Activated naive CD4-positive, alpha-beta T cell treated with anti-CD3 and anti-CD28 coated beads, Interleukin-2, amount 10 ng/mL, durations not matched to agents 7 days and 5 days (primary cell): ENCODE measurements at places on chromosomes 7 and 10.

- peak; percentile 60 for DNase-seq
These were observed 147.6 kb downstream of the GPR85 start for GRCh38 chr7:112938863-112939573.

GRCh38 chr10:116670706-116671105, 50.0 kb downstream of the PNLIPRP2 start:
- DNase-seq = no peak

DNA sequence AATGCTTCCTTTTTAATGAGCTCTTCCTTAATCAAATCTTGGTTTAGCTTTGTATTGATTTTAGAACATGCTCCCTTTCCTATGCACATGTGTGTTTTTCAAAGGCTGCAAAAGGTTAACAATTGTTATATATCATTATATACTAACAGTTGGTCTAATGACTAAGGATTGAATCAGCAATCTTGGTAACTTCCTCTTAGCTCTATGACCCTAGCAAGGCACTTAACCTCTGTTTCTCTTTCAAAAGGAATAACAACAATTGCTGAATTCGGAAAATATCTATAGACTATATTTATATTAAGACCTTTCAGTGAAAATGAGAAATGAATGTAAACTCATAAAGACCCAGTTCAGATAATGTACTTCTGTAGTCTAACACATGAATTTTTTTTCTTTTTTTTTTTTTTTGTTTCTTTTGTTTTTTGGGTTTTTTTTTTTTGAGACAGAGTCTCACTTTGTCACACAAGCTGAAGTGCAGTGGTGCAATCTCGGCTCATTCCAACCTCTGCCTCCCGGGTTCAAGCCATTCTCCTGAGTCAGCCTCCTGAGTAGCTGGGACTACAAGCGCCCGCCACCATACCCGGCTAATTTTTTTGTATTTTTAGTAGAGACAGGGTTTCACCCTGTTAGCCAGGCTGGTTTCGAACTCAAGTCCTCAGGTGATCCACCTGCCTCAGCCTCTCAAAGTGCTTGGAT, 48.8 kb downstream of the HOXA1 start:
- DNase-seq = no peak

DNA sequence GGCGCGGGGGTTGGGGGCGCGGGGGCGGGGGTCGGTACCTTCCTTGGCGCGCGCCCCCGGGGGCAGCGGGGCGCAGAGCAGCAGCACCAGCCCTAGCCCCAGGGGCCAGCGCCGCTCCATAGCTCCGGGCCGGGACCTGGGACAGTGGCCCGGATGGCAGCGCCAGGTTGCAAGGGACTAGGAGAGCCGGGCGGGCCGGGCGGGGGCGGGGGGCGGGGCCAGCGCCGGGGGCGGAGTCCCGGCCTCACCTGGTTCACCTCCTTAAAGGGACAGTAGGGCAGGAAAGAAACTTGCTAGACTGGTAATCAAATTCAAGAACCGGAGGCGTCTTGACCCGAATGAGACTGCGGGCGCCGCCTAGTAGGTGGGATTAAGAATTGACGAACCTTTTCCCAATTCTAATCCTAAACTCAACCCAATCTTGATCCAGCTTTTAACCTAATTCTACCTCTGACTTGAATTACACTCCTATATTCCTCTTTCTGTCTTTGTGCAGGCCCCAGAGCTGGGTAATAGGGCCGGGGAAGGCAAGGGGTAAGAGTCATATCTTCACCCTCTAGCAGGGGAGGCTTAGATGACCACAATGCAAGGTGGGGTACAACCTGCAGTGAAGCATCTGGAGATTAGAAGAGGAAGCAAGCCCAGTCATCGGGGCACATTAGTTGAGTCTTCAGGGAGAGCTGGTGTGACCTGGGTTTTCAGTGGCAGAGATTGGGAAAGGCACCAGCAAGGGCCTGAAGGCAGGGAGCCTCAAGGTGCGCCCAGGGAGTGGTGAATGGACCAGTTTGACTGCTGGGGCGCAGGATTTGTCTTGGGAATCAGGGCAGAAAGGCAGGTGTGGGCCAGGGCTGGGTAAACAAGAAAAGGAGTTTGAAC, at the start of gene EPHA1:
EPHA1 (minus strand) TSS at position 171 of the 876 bp plus-strand sequence; CDS start at position 120, 51 bp downstream.
- DNase-seq = peak; percentile 65

GRCh38 chr7:103551016-103551415, 105.0 kb upstream of the SLC26A5 start:
- no peak for DNase-seq

DNA sequence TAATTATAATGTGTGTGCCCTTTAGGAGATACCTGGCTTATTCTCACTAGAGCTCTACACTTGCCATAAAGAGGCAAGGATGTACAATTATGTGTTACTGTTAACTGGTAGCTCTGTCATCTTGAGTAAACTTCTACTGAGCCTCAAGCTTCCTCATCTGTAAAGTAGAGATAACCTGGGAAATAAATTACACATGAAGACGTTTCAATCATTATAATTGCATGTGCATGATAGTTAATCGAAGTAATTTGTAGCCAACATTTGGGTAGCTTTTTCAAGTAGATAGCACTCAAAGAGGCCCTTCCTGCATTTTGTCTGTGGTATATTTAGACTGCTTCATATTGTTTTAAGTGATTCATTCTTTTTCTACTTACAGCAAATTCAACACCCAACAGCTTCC, 2.4 kb downstream of the CCT6A start:
- no peak for DNase-seq

DNA sequence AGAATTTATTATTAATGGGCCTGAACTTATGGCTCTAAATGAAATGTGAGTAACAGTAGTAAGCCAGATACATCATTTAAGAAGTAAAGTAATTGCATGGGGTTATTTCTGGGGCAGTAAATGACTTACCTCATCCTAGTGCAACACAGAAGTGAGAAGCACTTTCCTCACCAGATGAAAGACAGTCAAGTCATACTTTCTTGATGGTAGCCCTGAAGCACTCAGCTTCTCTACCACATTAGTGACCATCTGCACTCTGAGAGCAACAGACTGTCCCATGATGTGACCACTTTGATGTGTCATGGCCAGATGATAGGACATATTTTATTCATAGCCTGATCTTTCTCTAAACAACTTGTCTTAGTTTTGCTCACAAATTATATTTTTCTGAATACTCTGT, 369.5 kb upstream of the PHF14 start:
- no peak for DNase-seq

GRCh38 chr7:101162551-101163278, 2.7 kb downstream of the VGF start:
- DNase-seq = peak; percentile 49

- DNase-seq = no peak
These were observed 499.1 kb upstream of the PODXL start for GRCh38 chr7:132055336-132056120.

GRCh38 chr7:10720042-10720441, 253.6 kb upstream of the PHF14 start:
- DNase-seq = no peak

DNA sequence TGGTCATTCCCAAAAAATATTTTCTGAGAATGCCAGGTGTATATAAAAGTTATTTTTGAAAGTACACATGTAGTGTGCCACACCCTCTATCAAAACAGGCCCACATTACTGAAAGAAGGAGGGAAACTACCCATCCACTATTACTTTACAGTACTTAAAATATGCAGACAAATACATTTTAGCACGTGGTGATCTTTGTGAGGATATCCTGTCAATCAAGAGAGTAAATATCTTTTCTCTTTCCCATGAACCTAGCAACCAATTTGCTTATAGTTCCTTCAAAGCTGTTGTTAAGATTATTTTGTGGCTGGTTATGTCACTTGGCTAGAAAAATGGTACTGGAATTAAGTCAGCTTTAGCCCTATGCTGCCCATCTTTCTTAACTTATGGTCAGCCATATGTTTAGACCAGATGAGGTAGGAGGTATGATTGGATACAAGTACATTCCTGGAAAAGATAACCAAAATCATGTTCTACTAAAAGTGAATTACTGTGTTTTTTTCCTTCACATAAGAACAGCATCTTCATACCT, 70.1 kb downstream of the AUTS2 start:
- no peak for DNase-seq

DNA sequence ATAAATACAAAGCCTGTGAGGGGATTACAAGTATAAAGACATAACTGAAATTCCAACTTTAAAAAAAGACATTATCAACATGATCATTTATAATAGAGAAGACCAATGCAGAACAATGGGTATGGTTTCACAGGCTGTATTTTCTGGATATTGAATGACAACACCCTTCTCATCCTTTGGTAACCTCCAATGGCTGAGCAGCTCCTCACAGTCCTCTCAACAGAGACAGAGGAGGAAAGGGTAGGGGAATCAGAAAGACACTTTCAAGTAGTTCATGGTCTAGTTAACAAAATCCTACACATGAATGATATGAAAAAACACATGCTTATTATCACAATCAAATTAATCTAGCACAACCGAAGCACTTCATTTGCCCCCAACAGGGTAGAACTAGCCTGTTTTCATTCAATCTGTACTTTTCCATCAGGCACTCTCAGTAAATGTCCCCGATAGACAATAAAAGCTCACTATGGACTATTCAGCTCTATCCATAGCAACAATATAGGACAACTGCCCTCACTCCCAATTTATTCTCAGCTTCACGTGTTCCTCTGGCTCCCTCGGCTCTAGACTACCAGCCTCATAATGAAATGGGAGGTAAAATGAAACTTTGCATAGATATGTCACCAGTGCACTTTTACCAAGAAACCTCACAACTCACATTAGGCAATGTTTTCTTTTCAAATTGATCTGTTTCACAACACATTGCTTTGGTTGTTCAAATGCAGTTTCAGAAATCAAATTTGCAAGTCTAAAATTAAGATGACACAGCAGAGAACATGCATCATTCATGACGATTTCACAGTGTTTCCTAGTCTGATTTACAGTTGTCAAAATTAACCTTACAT, 211.4 kb downstream of the THSD7A start:
- DNase-seq = no peak

- DNase-seq = no peak
These were observed 227.8 kb upstream of the LRRTM3 start for GRCh38 chr10:66698069-66698468.

DNA sequence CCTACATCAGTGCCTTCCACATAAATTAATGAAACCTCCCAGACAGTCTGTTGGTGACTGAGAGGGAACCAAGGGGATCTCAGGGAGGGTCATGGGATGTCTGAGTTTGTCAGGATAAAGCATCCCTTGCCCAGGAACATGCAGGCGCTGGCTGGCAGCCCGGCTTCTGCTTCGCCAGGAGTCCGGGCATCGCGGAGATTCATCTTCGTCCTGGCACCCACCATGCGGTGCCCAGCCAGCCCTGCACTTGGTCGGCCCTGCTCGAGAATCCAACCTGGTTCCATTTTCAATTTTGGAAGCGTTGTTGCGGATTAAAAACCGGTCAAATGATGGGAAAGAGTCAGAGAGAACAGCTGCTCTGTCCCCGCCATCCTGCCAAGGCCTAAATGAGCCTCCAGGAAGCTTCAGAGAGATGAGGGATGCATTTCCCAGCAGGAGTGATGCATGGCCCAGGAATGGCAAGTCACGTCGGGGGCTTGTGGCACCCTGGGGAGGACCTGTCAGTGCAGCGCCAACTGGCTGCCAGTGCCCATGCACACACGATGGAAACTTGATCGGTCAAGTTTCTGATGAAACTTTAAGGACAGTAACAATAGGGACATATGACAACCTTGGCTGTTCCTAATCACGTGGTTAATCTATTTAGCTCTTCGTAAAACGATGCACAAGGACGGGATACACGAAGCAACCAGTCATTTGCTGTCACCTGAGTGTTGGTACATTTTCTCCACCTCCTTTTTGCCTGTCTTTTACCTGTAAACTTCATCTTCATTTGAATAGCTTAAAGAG, 260.8 kb upstream of the MKI67 start:
- no peak for DNase-seq

- DNase-seq = no peak
These were observed 2.1 kb upstream of the ZNF117 start for GRCh38 chr7:64992971-64993370.

DNA sequence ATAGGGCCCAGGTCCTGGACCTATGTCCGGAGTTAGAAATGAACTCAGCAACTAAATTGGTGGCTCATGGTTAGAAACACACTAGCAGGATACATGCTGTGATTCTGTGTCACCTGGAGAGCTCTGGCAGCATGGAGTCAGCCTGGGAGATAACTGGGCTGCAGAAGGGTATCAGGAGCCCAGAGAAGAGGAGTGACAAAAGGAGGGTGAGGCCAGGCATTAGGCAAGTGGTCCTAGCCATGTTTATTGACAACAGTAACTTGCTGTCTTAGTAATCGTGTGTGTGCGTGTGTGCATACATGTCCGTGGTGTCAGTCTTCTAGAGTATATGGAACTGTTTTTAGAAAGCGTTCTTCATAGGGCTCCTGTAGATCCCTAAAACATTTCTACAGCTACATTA, 157.5 kb upstream of the PHYHIPL start:
- no peak for DNase-seq

- no peak for DNase-seq
These were observed 72.8 kb downstream of the SHOC2 start for GRCh38 chr10:110992006-110992800.

GRCh38 chr7:24475166-24475961, 97.9 kb upstream of the PALS2 start:
- DNase-seq = no peak
